Activated CD4-positive, alpha-beta T cell treated with anti-CD3 and anti-CD28 coated beads, Interleukin-2, amount 10 ng/mL, durations not matched to agents 7 days and 5 days (primary cell): ENCODE measurements at places on chromosomes 7 and 10. TPM values are rescaled to one million over a fixed set of nuclear protein-coding genes. Genes with fewer than 3 reads are reported as not detected.

CFAP46 gene
- total RNA-seq, result not detected

CHAT gene
- not detected for total RNA-seq

ZNF789 gene
- total RNA-seq, result 28.2 TPM

PRTFDC1 gene
- 0.27 TPM for total RNA-seq

NEUROD6 gene
- not detected for total RNA-seq

LIPF gene
- not detected for total RNA-seq

ORC5 gene
- total RNA-seq, result 20.6 TPM

TBC1D12 gene
- 0.07 TPM for total RNA-seq

CTAGE6 gene
- total RNA-seq, result 0.42 TPM

CYP17A1 gene
- not detected for total RNA-seq

NKX1-2 gene
- not detected for total RNA-seq

ASZ1 gene
- not detected for total RNA-seq

C10orf62 gene
- total RNA-seq, result not detected

FAM20C gene
- 0.47 TPM for total RNA-seq

UNC5B gene
- not detected for total RNA-seq

TLL2 gene
- total RNA-seq, result 0.17 TPM

ANXA8 gene
- total RNA-seq, result 0.17 TPM

PALD1 gene
- 1.2 TPM for total RNA-seq

KMT2C gene
- 74.0 TPM for total RNA-seq

CTAGE8 gene
- total RNA-seq, result 0.97 TPM

ST8SIA6 gene
- total RNA-seq, result 0.20 TPM

ZNF804B gene
- not detected for total RNA-seq

CUBN gene
- 2.4 TPM for total RNA-seq

SLC39A12 gene
- not detected for total RNA-seq

HERC4 gene
- 53.8 TPM for total RNA-seq

TAS2R3 gene
- 1.4 TPM for total RNA-seq

RGS10 gene
- 172 TPM for total RNA-seq

GPR37 gene
- not detected for total RNA-seq

INHBA gene
- not detected for total RNA-seq

CHCHD3 gene
- total RNA-seq, result 47.4 TPM

MBL2 gene
- not detected for total RNA-seq

RBP3 gene
- not detected for total RNA-seq

AS3MT gene
- total RNA-seq, result 0.60 TPM

ADD3 gene
- 444 TPM for total RNA-seq

TM9SF3 gene
- 76.1 TPM for total RNA-seq

C7orf25 gene
- total RNA-seq, result 3.0 TPM

GHITM gene
- 101 TPM for total RNA-seq

NPFFR1 gene
- not detected for total RNA-seq

XRCC2 gene
- total RNA-seq, result 14.6 TPM

EPHA1 gene
- total RNA-seq, result 10.0 TPM

TYSND1 gene
- 14.3 TPM for total RNA-seq

STOX1 gene
- total RNA-seq, result 1.5 TPM

NUTM2D gene
- 2.1 TPM for total RNA-seq

GNG11 gene
- not detected for total RNA-seq

EEPD1 gene
- total RNA-seq, result 13.8 TPM

RASA4B gene
- total RNA-seq, result 23.2 TPM
